ENCODE measurements at places on chromosomes 11 and 22. TPM values are rescaled to one million over a fixed set of nuclear protein-coding genes. Genes with fewer than 3 reads are reported as not detected.

DNA sequence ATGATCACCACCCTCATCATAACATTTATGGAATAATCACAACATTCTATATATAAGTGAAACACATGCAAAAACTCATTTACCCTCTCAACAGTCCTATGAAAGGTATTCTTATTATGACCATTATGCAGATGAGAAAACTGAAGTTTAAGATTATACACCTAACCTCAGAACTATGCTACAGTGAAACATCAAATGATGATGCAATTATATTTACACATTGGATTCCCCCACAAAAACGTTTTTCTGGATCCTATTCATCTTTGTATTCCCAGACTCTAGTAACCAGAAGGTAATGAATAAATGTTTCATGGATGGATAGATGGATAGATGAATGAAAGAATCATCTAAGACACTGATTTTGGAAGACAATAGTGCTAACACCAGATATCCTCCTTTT is 54.8 kb downstream of the TCP11L1 start:
- DNase-seq = no peak

The EIF3L gene
- polyA plus RNA-seq = 425 TPM

GRCh38 chr22:17064498-17065100 is 20.2 kb upstream of the IL17RA start:
- peak; percentile 60 for DNase-seq

DNA sequence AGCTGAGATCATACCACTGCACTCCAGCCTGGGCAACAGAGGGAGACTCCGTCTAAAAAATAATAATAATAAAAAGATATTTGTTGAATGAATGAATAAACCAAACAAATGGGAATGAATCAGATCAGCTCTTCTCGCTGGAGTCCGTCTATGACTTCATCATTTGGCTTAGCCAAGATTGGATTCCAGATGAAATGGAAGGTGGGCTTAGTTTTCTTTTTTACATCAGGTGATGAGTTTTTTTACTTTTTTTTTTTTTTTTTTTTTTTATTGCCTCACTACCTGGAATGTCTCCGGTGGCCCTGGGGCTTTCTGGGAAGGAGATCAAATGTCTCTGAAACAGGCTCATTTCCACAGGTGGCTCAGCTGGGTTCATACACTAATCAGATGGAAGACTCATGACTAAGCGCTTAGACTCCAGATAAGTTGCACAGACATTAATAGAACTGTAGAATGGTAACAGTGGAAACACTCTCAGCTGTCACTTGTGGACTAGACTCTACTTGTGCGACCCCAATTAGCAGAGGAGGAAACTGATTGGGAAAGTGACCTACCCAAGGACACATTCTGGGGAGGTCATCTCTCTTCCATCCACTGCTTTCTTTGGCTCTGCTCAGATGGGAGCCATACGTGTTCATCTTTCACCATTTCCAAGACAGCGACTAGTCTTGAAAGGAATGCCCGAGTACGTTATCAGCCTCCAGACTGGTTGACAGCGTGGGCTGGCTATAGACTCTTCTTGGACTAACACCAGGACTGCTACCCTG is 20.5 kb upstream of the RBFOX2 start:
- DNase-seq = no peak

DNA sequence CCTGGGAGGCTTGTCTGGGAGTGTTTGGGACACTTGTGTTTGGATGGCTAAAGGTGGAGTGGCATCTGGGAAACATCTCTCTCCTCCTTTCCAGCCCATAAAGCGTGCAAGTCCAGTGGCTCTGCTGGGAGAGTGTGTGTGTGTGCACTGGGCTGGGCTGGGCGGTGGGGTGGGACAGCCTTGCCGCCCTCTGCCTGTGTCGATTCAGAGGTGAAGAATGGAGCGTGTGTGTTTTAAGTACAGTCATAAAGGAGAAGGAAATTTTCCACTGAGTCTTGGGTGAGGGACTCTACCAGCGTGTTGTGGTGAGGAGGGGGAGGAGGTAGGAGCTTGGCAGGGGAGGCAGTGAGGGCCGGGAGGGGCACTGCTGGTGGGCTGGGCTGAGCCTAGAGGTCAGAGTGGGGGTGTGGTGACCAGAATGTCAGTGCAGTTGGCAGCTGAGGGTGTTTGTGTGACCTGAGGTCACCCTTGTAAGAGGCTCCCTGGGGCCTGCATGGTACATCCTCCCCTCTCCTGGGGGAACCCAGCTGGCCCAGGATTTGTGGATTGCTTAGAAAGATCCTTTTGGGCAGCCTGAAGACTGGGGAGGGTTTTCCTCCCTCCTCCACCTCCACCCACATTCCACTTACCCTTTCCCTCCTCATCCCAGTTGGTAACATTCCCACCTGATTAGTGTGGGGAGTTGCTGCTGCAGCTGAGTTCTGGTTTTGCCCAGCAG is 1.7 kb downstream of the TIMP3 start:
- DNase-seq = no peak

DNA sequence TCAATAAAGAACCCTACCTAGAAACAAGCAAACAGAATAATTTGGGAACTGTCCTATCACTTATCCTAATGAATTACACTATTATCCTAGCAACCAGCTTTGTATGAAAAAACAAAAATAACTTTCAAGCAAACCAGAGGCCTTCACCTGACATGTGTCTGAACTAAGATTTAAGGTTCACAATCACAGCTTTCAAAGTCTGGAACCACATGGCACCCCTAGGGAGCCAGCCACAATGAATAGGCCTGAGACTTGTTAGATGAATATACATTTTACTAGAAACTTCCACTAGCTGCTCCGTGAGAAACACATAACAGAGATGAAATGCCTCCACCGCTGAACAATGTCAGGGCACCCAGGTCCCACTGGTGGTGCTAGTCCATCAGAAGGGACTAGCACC is 65.8 kb upstream of the CYP2D6 start:
- no peak for DNase-seq

All from adrenal gland (tissue), 19 donors.